ENCODE measurements at places on chromosomes 6 and 20. TPM values are rescaled to one million over a fixed set of nuclear protein-coding genes. Genes with fewer than 3 reads are reported as not detected.

GRCh38 chr20:24043294-24043693, 54.7 kb upstream of the GGTLC1 start:
- no peak for DNase-seq
- H3K27me3 ChIP-seq, result peaks cover 5% of the 10 kb centered on the region
- H3K27ac ChIP-seq, result no peak overlapping the region
- no peaks in the 10 kb centered on the region for H3K36me3 ChIP-seq

DEFB124 gene
- total RNA-seq, result not detected

DNA sequence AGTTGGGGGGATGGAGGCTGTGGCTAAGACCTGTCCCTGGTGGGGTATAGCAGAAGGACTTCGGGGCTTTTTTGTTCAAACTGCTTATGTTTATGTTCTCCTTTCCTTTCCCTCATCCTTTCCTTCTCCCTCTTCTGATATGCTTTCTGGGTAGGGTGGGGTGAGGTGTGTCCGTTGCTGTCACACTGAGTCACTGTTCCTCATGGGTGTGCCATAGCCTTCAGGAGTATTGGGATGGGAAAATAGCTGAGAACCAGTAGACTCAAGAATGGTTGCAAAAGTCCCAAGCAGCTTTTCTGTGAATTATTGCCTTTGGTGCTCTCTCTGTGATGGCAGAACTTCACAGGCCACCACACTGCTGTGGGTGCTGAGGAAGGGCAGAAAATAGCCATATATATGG, 39.6 kb downstream of the TPD52L1 start:
- H3K4me1 ChIP-seq, result peaks cover 31% of the 10 kb centered on the region
- DNase-seq, result no peak
- no peaks in the 10 kb centered on the region for H3K36me3 ChIP-seq
- H3K27ac ChIP-seq, result no peak overlapping the region

DNA sequence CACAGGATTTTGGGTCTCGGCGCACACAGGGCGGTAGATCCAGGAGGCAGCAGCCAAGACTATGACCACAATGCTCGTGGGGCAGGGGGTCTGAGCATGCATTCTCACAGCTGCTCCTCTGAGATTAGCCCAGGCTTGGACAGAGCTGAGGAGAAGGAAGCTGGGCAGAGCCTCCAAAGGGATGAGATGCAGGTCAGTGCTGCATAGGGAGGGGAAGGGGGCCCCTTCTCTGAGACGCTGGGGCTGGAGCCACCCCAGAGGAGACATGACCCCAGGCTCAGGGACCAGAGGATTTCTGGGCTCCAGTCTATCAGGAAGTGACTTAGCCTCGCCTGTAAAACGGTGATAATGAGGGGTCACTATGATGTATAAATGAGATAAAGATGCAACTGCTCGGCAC, 93.9 kb downstream of the BFSP1 start:
- no peak for DNase-seq
- no peak overlapping the region for H3K27ac ChIP-seq
- peaks cover 11% of the 10 kb centered on the region for H3K27me3 ChIP-seq
- no peaks in the 10 kb centered on the region for H3K36me3 ChIP-seq
- no peaks in the 10 kb centered on the region for H3K4me1 ChIP-seq

DNA sequence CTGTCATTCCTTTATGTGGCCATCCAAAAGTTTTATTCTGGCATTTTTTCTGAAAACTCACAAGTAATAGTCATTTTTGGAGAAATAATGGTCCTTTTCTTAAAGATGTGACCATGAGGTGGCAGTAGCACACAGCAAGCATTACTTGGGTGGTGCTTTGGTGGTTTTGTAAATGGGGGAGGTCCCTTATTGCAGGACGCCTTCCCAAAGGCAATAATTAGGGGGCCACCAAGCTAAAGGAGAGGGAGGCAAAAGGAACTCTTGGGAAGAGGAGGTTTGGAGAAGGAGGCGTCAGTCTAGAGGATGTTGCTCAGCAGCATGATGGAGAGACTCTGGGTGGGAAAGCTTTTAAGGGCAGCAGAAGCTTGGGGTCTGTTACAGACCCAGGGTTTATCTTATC, 422.6 kb upstream of the MMS22L start:
- DNase-seq, result no peak
- H3K27me3 ChIP-seq, result no peaks in the 10 kb centered on the region
- no peaks in the 10 kb centered on the region for H3K4me1 ChIP-seq
